RPMI8226 (cell line): ENCODE measurements at places on chromosomes 5 and 9.

- no peak for DNase-seq
These were observed 17.3 kb upstream of the CDC42SE2 start for GRCh38 chr5:131246504-131246903.

DNA sequence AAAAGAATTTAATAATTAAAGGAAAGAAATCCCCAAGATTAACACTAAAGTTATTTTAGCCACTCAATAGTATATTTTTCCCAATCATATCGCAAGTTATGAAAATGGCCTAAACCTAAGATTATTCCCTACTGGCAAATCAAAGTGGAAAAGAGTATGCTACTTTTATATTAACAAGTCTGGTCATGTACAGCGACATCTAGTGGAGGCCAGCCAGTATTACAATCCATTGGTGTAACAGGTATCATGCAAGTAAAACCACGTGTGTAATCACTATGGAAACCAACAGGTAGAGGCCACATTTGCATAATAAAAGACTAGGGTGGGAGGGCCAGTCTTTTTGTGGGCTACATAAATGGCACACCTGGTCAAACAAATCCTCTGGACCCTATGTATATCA, 976.4 kb upstream of the CDH9 start:
- DNase-seq, result peak; percentile 37

DNA sequence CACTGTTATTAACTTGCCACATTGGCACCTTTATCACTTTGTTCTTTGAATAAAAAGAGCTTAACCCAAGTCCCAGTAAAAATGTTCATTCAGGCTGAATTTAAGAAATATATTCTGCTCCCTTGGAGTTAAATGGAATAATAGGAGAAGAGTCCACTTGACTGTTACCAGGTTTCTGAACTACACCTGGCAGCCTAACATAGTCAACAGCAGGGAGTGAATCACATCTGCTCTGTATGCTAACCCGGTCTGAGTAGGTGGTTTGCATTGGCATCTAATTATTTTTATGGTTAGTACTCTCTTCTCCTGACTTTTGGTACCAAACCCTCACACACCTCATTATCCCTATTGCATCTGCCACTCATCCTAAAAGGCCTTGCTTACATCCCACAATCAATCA, 86.7 kb downstream of the STK32A start:
- DNase-seq, result no peak

DNA sequence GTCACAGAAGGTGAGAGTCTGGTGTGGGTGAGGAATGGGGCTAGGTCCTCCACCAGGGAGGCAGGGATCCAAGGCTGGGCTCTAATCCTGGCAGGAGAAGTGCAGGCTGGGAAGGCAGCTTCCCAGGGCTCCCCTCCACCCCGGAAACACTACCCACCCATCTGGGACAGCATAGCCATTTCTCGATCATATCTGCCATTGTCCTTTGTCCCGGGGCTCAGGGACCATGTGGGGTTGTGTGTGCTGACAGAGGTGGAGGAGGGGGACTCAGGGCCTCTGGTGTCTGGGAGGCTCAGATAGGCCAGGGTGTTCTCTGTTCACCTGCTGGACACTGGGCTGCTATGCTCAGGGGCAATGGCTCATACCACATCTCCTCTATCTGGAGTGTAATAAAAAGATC, 32.2 kb upstream of the STRBP start:
- no peak for DNase-seq

GRCh38 chr9:4620881-4621555, 41.1 kb upstream of the PLPP6 start:
- DNase-seq, result no peak

DNA sequence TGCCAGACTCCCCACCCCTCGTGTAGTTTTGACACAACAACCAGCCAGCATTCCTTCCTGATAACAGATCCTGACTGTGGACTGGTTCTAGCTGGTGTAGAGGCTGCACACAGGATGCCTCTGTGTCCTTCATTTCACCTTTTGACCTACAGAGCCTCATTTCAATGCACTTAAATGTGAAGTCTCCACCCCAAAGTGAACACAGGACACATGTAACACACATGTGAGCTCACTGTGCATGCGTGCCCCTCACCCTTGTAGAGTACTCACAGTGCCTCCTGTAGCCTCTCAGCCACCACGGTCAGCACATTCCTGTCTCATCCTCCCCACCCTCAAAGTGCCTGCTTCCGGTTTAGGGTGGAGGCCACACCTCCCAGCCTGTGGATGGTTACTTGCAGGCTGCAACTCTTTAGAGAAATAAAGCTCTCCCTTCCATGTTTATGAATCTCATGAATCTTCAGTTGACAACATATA, 11.6 kb upstream of the NKD2 start:
- DNase-seq, result peak; percentile 95

DNA sequence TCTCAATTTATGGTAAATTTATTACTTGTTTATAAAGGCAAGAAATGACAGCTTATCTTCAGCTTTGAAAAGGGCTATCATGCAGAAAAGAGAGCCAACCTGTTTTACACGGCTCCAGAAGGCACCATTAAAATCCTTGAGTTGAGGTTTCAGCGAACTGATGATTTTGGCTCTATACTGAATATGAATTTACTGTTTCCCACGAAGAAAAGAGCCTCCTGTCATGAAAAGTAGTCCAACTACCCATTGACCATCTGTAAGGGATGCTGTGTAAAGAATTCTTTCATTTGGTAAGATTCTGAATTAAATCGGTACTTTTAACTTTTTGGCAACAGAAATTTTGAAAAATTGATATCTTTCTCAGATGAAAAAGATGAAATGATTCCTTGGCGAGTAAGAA, 657.6 kb upstream of the ZNF608 start:
- no peak for DNase-seq

DNA sequence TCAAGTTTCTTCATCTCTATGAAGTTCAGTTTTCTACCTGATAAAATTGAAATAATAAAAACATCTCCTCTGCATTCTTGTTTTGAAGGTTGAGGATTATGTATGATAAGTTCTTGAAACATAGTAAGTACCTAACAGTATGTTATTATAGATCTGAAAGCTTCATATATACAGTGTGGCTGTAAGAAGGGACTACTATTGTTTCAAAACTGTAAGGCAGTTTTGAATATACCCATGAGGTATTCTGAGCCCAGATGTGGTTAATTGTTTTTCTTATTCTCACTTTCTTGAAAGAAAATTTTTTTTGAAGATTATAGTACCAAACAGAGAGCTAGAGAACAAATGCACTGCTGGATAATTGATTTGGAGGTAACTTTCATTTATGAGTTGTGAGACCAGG, 383.2 kb downstream of the CHSY3 start:
- no peak for DNase-seq

GRCh38 chr5:491119-491855, 33.0 kb downstream of the SLC9A3 start:
- DNase-seq, result no peak

GRCh38 chr5:117859176-117859575, 1129.2 kb downstream of the DTWD2 start:
- no peak for DNase-seq

DNA sequence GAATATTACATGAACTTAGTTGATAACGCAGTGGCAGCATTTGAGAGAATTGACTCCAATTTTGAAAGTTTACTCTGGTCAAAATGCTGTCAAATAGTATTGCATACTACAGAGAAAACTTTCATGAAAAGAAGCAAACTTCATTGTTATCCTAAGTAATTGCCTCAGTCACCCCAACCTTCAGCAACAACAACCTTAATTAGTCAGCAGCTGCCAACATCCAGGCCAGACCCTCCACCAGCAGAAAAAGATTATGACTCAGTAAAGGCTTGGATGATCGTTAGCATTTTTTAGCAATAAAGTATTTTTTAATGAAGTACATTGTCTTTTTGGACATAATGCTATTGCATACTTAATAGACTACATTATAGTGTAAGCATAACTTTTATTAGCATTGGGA, 40.8 kb upstream of the SPDL1 start:
- no peak for DNase-seq

DNA sequence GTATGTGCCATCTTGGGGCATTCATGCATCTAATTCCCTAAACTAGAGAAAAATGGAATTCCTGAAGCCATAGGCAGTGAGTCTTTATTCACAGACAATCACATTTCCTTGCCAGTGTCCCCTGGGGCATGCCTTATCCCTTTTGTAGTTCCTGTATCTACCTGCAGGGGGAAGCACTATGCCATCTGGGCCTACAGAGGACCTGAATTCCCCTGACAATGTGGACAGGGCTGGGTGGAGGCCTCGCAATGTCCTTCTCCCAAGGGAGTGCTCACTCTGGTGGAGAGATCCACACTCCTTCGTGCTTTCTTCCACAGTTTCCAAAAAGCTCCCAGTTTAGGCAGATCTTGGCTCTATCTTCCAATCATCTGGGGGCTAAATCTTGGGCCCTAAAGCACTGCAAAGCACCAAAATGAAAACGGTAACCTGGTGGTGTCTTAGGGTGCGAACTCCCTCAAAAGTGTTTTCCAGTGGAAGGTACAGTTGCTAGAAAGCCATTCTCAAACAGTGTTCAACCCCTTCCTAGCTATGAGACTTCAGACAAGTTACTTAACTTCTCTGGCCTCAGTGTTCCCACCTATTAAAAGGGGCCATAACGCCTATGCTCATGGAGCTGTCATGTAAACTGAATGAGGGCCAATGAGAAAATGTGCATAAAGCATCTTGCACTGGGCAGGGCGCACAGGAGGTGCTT, 17.5 kb downstream of the WHRN start:
- DNase-seq, result peak; percentile 74

GRCh38 chr5:147396070-147396823, 113.6 kb downstream of the DPYSL3 start:
- no peak for DNase-seq

- DNase-seq, result no peak
These were observed 4.6 kb downstream of the ISL1 start for GRCh38 chr5:51387884-51388275.

- peak; percentile 7 for DNase-seq
These were observed 70.0 kb downstream of the KLHL3 start for GRCh38 chr5:137665678-137666460.

- no peak for DNase-seq
These were observed 26.3 kb upstream of the DMRT3 start for GRCh38 chr9:950139-950538.

GRCh38 chr5:174623433-174624019, 100.9 kb upstream of the MSX2 start:
- no peak for DNase-seq

DNA sequence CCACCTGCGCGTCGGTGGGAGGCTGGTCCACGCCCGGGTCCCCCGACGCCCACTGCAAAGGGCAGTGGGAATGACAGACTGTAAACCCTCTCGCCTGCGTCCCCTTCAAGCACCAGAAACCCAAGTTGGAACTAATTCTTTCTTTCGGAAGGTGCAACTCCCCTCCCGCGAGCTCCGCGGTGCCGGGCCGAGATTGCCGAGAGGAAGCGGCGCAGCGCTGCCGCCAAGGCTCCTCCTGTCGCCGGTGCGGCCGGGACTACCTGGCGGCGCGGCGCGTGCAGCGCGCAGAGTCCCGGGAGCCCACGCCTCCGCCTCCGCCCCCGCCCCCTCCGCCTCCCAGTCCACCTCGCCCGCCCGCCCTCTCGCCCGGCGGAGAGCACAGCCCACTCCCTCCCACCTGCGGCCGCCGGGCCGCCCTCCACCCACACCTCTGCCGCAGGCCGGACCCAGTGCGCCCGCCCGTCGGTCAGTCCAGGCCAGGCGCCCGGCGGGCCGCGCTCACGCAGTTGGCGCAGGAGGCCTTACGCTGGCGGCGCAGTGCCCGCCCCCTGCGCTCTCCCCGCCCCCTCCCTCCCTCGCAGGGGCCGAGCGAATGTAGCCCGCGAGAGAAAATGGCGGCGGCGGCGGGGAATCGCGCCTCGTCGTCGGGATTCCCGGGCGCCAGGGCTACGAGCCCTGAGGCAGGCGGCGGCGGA, at the start of gene MAP3K1:
MAP3K1 (plus strand) TSS at position 587 of the 695 bp plus-strand sequence; CDS start at position 612, 25 bp downstream.
- peak; percentile 97 for DNase-seq

DNA sequence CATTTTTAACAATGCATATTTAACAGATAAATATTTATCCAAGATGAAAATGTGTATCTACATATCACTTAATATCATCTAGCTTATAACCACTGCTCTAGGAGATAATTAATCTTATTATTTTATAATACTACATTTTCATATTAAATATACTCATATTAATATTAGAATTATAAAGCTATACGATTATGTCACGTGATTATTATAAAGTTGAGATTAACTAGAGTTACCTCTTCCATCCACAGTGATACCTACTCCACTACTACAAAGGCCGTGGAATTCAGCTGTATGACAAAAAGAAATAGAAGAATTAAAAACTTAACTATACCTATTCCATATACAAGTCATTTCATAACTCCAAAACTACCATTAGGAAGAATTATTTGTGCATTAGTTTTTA, 171.9 kb downstream of the FBN2 start:
- DNase-seq, result no peak

DNA sequence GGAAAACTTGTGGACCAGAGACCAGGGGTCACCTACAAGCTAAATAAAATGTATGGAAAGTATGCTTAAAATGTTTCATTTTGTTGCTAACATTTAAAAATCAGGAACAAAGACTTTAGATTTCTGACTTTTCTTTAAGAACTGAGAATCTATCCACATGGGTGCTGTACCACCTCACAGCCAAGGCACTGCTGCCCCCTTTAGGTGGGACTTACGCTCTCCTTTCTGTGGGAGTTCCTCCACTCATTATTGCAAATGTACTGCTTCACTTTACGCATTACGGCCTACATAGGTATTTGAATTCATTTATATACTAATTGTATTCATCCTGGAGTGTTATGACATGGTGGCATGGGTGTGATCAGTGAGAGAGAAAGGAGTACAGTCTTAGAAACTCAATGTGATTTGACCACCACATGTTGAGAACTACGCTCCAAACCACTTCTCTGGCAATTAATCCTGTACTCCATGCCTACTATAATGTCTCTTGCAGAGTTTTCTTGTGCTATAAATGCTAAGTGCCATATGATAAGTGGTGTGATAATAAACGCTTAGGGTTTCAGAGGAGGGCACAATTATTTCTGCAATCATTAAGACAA, 24.7 kb upstream of the CETN3 start:
- peak; percentile 70 for DNase-seq

DNA sequence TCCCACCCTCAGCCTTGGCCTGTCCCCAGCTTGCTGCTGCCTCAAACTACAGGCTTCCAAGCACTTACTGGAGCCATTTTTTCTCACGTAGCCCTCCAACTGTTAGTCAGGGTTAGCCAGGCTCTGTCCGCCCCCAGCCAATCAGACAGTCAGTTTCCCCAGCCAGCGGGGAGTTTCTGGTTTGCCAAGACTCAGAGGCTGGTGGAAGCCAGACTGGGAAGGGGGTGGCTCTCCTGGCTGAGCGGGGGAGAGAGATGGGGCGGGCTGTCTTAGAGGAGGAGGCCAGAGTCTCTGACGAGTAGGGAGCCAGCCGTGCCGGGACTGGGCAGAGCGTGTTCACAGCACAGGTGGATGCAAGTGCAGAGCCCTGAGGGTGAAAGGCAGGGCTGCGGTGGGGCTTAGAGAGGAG, 15.3 kb downstream of the PROP1 start:
- DNase-seq, result no peak
